ENCODE measurements at places on chromosomes 2 and 18. TPM values are rescaled to one million over a fixed set of nuclear protein-coding genes. Genes with fewer than 3 reads are reported as not detected.

Gene PAIP2B
- total RNA-seq, result 0.47 TPM

Gene LYPD6B
- total RNA-seq, result 1.3 TPM

Gene TEKT4
- total RNA-seq, result not detected

Gene IL36G
- total RNA-seq, result not detected

Gene DSC3
- total RNA-seq, result 2.0 TPM

All from glomerular endothelial cell (primary cell).